ENCODE measurements at places on chromosomes 3 and 15. TPM values are rescaled to one million over a fixed set of nuclear protein-coding genes. Genes with fewer than 3 reads are reported as not detected.

DNA sequence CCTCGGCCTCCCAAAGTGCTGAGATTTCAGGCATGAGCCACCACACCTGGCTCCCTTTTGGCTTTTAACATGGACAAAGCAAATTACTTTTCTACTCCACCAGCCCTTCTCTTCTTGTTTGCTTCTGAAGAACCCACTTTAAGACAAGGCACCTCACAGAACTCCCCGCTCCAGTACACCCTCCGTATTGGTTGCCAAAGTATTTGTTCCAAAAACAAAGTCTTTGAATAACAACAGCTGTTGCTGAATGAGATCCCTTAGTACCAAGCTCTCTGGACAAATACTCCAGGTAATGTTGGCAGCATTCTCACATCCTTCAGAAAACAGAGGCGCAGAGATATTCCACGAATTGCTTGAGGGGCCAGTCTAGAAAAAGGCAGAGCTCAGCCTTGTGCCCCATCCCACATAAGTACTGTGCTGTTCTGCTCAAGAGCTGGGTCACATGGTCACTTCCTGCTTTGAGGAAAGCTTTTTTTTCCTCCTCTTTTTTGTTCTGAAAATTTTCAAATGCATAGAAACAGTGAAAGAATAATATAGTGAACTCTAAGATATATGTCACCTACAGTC lies 7.3 kb upstream of the CHCHD6 start:
- no peaks in the 10 kb centered on the region for H3K4me1 ChIP-seq
- no peak overlapping the region for H3K4me3 ChIP-seq
- H3K27me3 ChIP-seq: peaks cover 2% of the 10 kb centered on the region

DNA sequence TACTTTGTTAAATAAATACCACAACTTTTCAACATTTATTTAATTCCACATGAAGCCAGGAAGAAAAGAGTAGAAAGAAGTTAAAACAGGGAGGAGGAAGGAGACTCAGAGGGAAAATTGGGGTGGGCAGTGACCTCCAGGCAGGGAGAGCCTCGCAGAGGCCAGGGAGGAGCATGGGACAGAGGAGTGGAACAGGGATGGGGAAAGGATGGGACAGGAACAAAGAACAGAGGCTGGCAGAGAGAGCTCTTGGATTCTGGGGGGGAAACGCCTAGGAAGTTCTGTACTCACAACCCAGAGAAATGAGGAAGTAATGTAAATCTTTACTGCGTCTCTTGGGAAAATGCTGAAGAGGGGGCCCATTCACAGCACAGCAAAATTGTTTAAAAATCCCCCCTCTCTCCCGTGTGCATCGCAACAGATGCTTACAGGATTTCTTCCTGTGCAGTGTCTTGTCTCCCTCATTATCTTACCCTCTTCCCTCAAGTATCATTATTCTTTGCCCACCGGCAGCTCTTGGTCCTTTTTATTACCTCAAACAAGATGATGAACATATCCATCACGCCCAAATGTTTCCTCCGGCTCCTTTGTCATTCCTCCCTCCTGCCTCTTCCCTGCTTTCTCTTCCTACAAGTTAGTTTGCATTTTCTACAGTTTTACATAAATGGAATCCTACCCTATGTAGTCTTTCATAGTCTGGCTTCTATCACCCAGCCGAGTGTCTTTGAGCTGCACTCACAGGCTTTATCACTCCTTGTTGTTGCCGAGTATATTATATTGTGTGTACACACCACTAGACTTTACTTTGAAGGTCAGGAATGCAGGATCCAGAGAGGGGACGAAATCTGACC lies 65.5 kb downstream of the ARHGAP31 start:
- H3K4me3 ChIP-seq: no peak overlapping the region
- no peak overlapping the region for H3K27ac ChIP-seq
- no peak for DNase-seq
- H3K36me3 ChIP-seq: no peaks in the 10 kb centered on the region
- H3K4me1 ChIP-seq: no peaks in the 10 kb centered on the region

DNA sequence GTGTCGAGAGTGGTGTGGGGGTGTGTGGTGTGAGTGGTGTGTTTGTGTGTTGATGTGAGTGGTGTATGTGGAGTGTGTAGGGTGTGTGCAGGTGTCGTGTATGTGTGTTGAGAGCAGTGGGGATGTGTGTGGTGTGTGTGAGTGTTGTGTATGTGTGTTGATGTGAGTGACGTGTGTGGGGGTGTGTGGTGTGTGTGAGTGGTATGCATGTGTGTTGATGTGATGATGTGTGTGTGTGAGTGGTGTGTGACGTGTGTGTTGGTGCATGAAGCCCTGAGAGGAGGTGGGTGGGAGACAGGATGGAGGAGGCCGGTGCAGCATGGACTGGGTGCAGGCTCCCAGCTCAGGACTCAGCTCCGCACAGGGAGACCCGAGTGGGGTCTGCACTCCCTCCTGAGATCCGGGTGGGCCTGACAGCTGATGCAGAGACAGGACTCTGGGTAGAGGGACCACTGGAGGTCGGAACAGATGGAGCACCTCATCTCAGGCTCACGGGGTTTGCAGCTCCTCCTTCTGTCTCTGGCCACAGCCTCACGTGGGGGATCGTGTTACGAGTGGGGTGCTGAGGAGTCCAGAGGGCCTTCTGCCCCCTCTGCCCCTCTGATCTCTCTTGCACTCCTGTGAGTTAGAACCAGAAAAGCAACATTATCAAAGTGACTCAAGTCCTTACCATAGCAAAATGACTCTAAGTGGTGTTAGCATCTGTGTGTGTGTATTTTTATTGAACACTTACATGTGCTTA lies 41.3 kb downstream of the ARNT2 start:
- no peak for DNase-seq
- H3K36me3 ChIP-seq: no peaks in the 10 kb centered on the region

The PRICKLE2 gene
- total RNA-seq: 0.26 TPM

- no peaks in the 10 kb centered on the region for H3K36me3 ChIP-seq
- H3K27me3 ChIP-seq: peaks cover 3% of the 10 kb centered on the region
- H3K4me1 ChIP-seq: no peaks in the 10 kb centered on the region
- H3K4me3 ChIP-seq: no peak overlapping the region
Measured at GRCh38 chr3:132979606-132980005, 58.6 kb upstream of the TMEM108 start.

The TRIM42 gene
- total RNA-seq: not detected
